ENCODE measurements at places on chromosomes 4 and X. TPM values are rescaled to one million over a fixed set of nuclear protein-coding genes. Genes with fewer than 3 reads are reported as not detected.

Gene CT55
- total RNA-seq = not detected

Gene MAGEA10
- total RNA-seq = not detected

Gene SPANXB1
- total RNA-seq = not detected

Gene SEC24D
- 51.3 TPM for total RNA-seq

Gene IRS4
- not detected for total RNA-seq

Gene SGMS2
- total RNA-seq = 86.9 TPM

Gene NSUN7
- total RNA-seq = 0.15 TPM

Gene STK32B
- 9.4 TPM for total RNA-seq

Gene TCEAL6
- total RNA-seq = not detected

Gene MAGEE2
- total RNA-seq = not detected

Gene SYNPO2
- total RNA-seq = under 0.01 TPM

Gene PRICKLE3
- 6.2 TPM for total RNA-seq

Gene USP51
- 1.7 TPM for total RNA-seq

Gene GABRA4
- total RNA-seq = not detected

Gene CLNK
- not detected for total RNA-seq

Gene CCDC160
- total RNA-seq = not detected

Gene NPNT
- not detected for total RNA-seq

Gene TRPC5OS
- not detected for total RNA-seq

Gene RRH
- not detected for total RNA-seq

Gene RPS6KA3
- 102 TPM for total RNA-seq

Gene GPR101
- total RNA-seq = not detected

Gene UGT2B15
- total RNA-seq = not detected

Gene DDIT4L
- total RNA-seq = 2.9 TPM

Gene CYLC1
- total RNA-seq = not detected

Gene UGT2A1
- 0.65 TPM for total RNA-seq

Gene TEX13B
- not detected for total RNA-seq

Gene MAGEA6
- total RNA-seq = not detected

Gene MAGEB1
- total RNA-seq = not detected
